Stimulated activated CD4-positive, alpha-beta T cell treated with anti-CD3 and anti-CD28 coated beads, Interleukin-1b, Interleukin-23, amount 100 ng/mL, for 24 hours (primary cell): ENCODE measurements at places on chromosomes 3 and 15.

DNA sequence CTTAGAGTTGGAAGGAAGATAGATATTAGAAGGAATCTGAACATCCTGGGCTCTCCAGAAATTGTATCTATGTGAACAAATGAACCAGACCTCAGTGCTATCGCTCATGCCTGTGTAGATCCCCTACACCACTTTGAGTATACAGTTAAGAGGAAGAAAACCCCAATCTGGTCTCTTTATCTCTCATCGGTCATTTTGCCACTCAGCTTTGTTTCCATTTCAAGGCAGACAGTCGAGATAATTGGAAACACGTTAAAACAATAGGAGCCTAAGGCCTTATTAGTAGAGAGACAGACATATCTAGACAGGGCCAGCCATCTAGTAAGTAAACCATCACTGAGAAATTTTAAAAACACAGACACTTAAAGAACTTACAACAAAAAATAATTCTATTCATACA, 101.6 kb downstream of the MYLK start:
- DNase-seq, result no peak

DNA sequence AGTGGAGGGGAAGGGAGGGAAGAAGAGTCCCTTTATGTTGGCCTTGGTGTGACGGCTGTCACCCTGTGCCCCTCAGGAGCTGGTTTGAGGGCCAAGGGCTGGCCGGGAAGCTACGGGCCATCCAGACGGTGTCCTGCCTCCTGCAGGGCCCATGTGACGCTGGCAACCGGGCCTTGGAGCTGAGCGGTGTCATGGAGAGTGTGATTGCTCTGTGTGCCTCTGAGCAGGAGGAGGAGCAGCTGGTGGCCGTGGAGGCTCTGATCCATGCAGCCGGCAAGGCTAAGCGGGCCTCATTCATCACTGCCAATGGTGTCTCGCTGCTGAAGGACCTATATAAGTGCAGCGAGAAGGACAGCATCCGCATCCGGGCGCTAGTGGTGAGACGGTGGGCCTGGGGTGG, 8.1 kb upstream of the RCCD1 start:
- DNase-seq, result no peak

- no peak for DNase-seq
These were observed 353.1 kb upstream of the ALCAM start for GRCh38 chr3:105013657-105014056.

DNA sequence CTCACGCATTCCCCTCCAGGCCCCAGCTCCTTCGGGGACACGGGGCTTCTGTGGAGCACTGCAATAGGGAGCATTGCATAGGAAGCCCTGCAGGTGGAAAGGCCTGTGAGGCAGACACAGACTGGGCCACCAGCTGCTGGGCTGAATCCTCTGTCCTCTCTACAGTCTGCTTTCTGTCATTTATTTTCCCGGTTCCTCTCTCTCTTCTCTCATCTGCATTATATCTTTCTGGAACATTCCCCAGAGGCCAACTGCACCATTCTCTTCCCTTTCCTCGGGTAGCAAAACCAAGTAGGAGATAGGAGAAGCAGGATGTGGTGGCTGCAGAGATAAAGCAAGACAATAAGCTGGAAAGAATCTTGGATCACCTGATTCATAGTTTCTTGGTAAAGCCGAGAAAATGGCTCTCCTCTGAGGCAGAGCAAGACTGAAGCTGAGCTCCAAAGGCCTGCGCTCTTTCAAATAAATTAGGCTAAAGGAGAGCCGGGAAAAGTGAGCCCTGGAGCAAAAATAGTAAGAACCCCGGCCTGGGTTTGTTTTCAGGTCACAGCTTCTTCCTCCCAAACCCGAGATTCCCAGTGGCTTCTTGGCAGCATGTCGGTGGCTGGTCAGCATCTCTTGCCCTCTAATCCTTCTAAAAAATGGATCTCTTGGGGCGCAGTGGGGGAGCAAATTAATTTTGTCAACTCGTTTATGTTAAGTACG, 5.3 kb downstream of the TM4SF4 start:
- no peak for DNase-seq

- DNase-seq, result no peak
These were observed 411.7 kb downstream of the MAGI1 start for GRCh38 chr3:65627062-65627461.

DNA sequence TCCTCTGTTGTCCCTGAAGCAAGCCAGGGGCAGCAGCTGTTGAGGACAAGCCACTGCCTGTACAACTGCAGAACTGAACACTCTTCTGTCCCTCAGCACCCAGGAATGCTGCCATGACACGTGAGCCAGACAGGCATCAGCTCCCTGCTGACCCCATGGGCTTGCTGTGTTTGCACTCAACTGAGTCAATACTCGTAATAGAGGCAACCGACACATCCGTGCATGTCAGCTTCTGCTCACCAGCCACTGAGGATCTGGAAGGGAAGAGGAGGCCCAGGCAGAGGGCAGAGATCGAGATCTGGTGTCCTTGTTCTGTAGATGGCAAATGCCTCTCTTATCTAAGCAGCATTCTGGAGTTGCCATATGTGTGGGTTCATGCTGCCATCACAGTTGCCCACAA, 54.3 kb upstream of the SEC61A1 start:
- no peak for DNase-seq

GRCh38 chr15:42955518-42955917, 34.9 kb upstream of the TTBK2 start:
- no peak for DNase-seq

DNA sequence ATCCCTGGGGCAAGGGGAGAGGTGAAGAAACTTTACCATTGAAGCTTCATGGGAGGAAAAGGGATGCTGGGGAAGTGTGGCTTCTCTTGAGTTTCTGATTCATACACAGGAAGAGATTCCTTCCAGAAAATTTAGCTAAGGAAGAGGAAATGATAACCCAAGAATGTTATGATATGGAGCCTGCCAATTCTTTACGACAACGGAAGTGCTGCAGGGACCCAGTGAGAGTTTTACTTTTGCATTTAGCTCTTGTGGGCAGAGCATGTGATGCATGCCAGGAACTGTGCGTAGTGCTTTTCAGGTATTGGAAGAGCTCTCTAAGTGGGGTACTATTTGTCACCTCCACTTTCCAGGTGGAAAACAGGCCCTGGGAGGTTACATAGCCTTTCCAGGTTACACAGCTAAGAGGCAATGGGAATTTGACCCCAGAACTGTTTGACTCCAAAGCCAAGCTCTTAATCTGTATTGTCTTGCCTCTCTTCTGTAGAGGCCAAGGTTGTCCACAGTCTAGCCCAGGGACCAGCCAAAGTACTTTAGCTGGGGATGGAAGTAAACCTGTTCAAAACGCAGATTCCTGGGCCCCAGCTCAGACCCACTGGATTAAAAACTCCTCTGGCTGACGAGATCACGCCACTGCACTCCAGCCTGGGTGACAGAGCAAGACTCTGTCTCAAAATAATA, 23.0 kb downstream of the CMTM7 start:
- DNase-seq, result no peak

- DNase-seq, result no peak
These were observed 599.5 kb upstream of the KCNMB2 start for GRCh38 chr3:177936721-177937120.

DNA sequence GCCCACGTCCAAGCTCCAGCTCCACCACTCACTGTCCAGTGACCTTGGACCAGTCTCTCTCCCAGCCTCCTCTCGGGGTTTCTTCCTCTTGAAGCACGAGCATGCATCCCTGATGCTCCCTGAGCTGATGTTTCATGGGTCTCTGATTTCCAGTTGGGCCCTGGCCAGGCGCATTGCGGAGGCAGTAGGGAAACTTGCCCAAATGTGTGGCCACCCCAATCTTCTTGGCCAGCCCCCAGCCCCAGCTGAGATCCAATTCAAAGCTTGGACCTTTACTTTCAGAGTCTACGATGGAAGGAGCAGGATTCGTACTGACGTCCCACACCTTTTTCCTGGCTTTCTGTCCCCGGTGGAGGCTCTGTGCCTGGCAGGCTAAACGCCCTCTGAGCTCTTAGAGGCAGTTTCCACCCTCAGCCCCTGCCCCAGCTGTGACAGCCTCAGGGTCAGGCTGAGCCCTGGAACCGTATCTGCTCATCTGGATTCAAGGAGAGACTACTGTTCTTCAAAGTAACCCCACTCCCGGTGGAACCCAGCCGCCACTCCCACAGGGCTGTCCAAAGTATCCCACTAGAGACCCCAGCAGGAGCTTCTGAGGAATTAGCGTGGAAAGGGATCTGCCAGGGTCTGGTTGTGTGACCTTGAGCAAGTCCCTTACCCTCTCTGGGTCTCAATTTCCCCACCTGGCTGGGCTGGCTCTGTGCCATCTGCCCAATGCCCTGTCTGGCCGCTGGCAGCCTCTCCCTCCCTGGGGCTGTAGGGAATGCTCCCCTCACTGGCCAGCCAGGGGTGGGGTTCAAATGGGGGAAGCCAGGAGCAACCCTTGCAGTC, 37.4 kb downstream of the CPN2 start:
- no peak for DNase-seq

DNA sequence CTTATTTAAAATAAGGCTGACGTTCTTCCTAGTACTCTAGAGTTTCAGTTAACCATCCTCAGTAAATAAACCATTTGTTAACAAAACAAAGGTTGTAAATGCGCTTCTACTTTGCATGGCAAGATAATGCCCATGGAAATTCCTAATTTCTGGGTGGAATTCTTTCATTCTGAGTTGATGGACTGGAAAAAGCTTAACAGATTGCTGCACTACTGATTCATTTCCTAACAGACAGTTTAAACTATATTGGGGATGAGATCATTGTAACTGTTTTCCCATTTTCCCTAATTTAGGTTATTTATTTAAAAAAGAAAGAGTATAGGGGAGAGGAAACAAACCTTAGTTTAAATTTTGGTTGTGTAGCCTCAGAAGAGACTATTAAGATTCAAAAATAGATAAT, 342.2 kb downstream of the NLGN1 start:
- no peak for DNase-seq

DNA sequence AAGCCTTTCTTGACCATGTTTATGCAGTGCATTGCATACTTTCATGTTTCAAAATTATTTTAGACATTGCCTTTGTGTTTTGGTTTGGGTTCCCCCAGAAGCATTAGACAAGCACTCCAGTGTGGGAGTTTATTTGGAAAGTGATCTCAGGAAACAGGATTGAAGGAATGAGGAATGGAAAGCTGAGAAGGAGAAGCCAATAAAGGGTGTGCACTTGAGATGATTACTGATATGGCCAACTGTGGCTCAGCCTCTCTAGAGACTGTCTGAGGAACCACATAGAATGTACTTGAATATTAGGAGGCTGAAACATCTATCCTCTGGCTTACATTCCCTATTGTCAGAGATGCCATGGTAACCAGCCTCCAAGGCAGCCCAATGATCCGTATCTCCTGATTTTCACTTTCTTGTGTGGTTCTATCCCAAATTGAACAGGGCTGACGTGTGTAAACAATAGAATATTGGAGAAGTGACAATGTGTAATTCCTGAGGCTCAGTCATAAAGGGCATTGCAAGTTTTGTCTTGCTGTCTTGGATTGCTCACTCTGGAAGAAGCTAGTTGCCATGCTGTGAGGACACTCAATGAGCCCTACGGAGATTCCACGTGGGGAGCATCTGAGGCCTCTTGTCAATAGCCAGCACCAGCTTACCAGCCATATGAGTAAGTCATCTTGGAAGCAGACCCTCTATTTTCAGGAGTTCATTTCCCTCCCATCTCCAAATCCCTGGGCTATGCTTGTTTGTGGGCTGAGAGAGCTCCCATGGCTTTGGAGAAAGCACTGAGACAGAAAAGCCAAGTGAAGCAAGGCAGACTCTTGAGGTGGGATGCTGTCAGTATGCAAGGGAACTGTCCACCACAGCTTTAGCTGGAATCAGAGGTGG, 84.7 kb downstream of the SCN11A start:
- no peak for DNase-seq

DNA sequence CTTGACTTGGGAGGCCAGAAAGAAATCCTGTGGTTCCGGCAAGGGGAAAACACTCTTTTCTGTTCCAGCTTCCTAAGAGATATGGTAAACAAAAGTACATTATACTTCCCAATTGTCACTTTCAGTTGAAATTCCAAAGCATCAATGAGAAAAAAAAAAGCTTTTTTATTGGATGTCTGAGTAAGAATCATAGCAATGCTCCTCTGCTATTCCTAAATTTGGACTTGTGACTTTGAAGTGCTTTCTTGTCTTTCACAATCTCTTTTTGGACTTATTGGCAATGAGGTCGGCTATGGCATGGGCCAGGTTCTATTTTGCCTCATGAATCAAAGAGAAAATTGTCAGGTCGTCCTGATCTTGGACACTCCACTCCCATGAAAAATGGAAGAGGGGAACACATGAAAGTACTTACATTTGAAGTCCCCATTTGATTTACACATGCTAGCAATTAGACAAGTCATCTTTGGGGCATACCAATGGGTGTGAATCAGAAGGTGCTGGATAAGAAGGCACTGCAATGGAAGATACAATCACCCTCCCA, 170.5 kb downstream of the GREM1 start:
- DNase-seq, result no peak

GRCh38 chr3:4786431-4786830, 192.8 kb upstream of the BHLHE40 start:
- no peak for DNase-seq

- DNase-seq, result no peak
These were observed 18.6 kb downstream of the LRRN1 start for GRCh38 chr3:3817865-3818264.

GRCh38 chr3:5754602-5755001, 567.1 kb downstream of the EDEM1 start:
- DNase-seq, result no peak

- DNase-seq, result no peak
These were observed 54.8 kb upstream of the CHRNB4 start for GRCh38 chr15:78695854-78696253.

- DNase-seq, result no peak
These were observed 5.0 kb upstream of the BCL2L10 start for GRCh38 chr15:52117549-52117948.

DNA sequence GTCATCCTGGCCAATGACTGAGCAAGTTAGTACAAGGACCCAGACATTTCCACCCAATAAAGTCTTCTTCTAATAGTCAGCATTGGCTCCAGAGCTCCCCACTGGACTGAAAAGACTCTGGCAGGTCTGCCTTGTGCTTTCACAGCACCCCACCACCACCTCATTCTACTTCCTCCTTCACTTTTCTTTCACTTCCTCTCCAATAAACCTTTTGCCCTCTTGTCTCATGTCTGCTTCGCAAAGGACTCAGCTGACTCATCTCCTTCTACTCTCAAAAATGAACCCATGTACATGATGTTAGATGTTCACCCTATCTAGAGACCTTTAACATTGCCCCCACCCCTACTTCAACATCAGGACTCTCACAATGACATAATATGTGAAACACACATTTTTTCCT, 181.0 kb upstream of the PPP2R3A start:
- no peak for DNase-seq

GRCh38 chr15:39585389-39585841, 4.5 kb downstream of the THBS1 start:
- DNase-seq, result no peak

DNA sequence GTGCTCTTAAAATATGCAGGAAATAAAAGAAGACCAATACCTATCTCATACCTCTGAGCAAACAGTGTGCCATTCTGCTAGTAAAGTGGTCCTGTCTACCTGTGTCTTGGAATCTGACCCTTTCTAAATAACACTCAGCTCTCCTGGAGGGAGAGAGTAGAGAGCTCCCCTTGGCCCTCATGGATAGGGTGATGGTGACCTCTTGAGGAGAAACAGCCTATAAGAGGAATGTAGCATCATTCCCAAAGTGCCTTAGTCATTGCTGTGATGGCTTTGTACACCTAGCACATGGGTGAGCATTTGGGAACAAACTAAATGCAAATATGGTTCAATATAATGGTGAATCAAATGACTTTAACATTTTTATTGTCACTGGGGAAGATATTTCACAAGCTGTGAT, 10.0 kb downstream of the SNTN start:
- DNase-seq, result no peak
